Spleen (tissue), 13 donors: ENCODE measurements at places on chromosomes 16 and 17. TPM values are rescaled to one million over a fixed set of nuclear protein-coding genes. Genes with fewer than 3 reads are reported as not detected.

Gene SLC7A6
- 9.8 TPM for polyA plus RNA-seq

Gene ZACN
- polyA plus RNA-seq = 1.0 TPM

Gene PLEKHH3
- 16.0 TPM for polyA plus RNA-seq

GRCh38 chr17:28230011-28230410 is 89.0 kb upstream of the TMEM97 start:
- peak; percentile 37 for DNase-seq

DNA sequence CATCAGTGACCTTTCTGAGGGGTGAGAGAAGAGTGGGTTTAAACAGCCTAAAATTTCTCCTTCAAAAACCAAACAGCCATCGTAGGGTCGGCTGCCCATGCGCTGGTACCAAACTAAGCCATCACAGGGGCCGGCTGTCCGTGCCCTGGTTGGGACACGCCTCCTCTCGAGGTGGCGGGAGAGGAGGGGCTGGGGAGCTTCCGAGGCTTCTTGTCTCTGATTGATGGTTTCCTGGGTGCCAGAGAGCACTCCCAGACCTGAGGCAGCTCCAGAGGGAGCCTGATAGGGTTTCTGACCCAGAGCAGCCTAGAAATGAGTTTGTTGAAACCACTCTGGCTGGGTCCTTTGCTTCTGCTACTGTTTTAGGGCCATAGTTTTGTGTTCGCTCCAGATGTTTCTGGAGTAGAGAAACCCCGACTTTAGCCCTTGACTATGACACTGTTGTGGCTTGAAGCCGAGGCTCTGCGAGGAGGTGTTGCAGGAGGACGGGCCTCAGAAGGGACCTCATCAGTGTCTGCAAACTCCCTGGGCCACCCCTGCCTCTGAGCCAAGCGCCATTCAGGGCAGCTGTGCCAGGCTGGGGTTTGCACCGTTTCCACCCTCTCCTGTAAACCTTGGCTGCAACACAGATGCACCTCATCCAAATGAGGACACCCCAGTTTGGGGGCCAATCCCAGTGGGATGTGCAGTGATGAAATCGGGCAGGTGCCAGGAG is 6.2 kb downstream of the ZNF276 start:
- DNase-seq = no peak

DNA sequence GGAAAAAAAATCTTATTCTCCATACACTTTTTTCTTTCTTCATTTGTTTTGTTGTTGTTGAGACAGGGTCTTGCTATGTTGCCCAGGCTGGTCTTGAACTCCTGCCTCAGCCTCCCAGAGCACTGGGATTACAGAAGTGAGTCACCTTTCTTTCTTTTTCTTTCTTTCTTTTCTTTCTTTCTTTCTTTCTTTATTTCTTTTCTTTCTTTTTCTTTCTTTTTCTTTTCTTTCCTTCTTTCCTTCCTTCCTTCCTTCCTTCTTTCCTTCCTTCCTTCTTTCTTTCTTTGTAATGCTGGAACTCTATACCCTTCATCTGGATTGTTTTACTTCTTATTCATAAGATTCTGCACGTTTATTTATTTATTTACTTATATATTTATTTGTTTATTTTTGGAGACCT is 94.5 kb upstream of the TNRC6A start:
- DNase-seq = no peak

DNA sequence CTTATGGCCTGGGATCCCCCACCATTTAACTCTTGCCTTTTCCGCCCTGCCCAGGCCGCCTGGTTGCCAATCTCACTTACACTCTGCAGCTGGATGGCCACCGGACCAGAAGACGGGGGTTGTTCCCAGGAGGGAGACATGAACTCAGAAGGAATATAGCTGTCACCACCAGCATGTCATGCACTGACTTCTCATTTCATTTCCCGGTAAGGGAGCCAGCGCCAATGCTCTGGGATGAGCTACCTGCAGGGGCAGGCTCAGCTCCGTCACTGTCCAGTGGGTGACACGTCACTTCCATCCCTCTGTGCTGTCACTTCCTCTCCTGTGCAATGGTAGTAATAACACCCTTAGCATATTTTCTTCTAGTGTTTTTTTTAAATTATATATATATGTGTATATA is 26.7 kb downstream of the ITGAL start:
- no peak for DNase-seq

DNA sequence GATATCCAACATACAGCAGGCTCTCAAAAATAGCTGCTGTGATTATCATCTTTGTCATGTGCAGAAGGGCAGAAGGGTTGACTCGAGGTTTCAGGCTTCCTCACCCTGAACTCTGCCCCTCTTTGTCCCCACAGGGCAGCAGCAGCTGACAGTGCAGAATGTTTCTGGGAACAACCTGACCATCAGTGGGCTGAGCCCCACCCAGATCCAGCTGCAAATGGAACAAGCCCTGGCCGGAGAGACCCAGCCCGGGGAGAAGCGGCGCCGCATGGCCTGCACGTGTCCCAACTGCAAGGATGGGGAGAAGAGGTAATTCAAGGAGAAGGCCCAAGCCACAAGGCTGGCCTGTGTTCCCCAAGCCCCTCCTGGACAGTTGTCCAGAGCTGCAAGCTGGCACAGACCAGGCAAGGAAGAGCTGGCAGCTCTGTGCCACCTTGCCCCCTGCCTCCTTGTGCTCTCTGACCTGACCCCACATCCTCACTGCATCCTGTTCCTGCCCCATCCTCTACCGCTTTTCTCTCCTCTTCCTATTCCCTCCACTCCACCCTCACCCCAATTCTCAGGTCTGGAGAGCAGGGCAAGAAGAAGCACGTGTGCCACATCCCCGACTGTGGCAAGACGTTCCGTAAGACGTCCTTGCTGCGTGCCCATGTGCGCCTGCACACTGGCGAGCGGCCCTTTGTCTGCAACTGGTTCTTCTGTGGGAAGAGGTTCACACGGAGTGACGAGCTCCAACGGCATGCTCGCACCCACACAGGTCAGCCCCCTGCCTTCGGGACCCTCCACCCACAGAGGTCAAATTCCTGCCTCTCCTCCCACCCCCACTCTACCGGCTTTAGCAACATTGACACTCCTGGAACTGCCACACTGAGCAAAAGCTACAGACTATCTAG is 16.3 kb upstream of the PNPO start:
- no peak for DNase-seq

- DNase-seq = no peak
These were observed 4.3 kb downstream of the ABI3 start for GRCh38 chr17:49214676-49215360.

GRCh38 chr17:18984273-18985114 is 20.1 kb downstream of the FAM83G start:
- DNase-seq = no peak

DNA sequence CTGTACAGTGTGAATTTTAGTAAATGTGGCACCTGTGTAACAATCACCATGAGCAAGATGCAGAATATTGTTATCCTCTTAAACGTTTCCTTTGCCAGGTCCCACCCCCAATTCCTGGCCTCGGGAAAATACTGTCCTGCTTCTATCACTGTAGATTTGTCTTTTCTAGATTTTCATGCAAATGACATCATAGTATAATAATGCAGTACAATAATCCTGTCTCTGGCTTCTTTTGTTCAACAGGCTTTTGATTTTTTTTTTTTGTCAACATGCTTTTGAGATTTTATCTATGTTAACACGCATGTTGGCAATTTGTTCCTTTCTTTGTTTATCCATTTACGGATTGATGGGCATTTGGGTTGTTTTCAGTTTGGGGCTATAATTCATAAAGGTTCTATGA is 20.4 kb upstream of the HEATR3 start:
- no peak for DNase-seq

- no peak for DNase-seq
These were observed 138.4 kb downstream of the PRKCB start for GRCh38 chr16:23974223-23974622.
